ENCODE measurements at places on chromosomes 7 and 10.

DNA sequence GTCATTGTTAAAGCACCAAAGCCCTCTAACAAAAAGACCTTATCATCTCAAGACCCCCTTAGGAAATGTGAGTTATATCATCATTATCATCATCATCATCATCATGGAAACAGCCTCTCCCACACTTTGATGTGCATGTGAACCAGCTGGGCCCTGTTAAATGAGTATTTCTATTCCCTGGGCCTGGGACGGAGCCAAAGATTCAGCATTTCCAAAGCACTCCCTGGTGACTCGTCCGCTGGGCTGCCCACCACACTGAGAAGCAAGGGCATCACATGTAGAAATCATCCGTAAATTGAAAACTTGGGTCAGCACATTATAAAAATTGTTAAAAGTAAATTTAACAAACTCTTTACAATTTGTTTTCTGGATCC, 88.6 kb downstream of the PTPRN2 start:
- DNase-seq = no peak

DNA sequence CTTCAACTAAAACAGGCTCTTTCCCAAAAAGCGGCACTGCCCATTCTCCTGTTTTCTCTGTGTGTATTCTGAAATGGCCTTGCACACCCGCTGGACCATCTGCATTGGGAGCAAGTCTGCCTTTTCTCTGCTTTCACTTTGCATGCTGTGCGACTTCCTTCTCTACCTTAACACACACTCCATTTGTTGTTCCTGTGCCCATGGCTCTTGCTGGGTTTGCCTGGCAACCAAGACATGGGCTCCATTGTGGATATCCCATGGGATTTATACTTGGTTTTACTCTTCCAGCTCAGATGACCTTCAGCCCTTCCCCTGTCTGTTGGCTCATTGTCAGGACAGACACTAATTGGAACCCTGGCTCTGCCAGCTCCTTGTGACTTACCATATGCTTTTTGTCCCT, 465.3 kb downstream of the REEP3 start:
- no peak for DNase-seq

DNA sequence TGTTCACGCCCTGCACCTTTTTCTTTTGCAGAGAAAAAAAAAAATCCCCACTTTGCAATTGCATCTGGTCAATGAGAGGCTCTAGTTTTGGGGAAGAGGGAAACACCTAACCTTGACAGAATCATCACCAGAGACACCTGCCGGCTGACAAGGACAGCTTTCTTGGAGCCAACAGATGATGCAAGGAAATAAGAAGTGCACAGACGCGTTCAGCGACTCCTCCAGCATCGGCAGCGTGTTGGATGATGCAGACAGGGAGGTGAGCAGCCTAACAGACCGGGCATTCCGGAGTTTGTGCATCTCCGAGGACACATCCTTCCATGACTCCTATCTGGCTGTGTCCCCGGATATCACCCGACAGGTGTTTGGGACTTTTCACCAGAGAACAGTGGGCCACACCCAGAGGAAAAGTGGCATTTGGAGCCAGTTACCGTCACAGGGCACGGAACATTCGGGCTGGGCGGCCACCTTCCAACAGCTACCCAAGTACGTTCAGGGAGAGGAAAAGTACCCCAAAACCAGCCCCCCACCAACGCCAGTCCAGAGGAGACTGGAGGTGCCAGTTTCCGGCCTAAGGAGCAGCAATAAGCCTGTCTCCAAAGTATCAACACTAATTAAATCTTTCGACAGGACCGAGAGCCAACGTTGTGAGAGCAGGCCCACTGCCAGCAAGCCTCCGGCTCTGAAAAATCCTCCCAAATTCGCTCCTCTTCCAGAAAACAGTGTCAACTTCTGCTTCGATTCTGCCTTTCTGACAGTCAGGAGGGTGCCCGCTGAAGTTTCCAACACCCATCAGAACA, 23.6 kb downstream of the C10orf71 start:
- no peak for DNase-seq

GRCh38 chr7:33816106-33816505, 89.2 kb upstream of the BMPER start:
- no peak for DNase-seq

DNA sequence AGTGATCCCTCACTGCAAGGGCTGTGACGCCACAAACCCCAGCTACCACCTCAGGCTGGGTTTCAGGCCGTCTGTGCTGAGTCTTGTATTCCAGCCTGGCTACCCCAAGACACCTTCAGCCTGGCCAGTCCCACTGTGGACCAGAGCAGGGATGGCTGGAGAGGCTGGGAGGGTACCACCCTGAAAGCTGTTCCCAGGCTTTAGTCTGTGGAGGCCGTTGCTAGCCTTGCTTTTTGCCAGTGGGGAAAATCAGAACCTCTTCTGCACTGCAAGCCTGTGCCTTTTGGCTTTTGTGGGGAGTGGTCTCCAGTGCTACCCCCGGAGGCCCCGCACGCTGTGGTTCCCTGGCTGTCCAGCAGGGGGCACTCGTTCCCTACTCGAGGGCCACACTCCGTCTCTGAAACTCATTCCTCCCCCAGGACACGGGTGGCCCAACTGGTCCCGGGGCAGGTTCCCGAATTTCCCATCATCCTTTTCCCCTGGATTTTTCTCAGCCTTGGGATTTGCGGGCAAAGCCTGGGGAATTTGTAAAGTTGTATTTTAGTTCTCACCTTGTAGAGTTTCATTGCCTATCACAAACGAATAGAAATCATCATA, 128.4 kb upstream of the BTBD16 start:
- DNase-seq = peak; percentile 49

DNA sequence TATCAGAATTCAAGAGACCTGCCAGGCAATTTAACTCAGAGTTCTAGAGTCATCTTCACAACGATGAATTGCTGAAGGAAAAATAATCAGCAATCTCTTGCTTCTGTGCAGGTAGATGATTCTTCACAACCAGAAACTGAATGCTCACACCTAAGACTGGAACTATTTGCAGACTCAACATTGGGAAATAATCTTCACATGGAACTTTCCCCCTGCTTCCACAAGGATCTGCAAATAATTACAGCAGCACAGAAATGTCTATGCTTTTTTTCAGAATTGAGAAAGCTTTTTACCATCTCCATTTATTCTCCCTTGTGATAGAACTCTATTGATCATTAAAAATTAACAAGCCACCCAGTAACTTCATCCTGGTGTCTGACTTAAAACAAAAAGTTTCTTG, 282.8 kb downstream of the AHR start:
- DNase-seq = no peak

- DNase-seq = no peak
Measured at GRCh38 chr7:122770686-122771335, 68.1 kb upstream of the RNF148 start.

DNA sequence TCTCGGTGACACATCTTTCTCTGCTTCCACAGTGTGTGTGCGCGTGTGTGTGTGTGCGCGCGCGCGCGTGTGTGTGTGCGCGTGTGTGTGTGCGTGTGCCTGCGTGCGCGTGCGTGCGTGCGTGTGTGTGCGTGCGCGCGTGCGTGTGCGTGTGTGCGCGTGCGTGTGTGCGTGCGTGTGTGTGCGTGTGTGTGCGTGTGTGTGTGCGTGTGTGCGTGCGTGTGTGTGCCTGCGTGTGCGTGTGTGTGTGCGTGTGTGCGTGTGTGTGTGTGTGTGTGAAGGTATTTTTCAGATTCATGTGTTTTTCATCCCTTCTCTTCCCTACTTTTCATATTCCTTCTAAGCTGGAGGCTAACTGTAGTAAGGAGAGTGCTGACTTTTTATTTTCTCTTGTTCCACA, 148.4 kb downstream of the CREB5 start:
- DNase-seq = no peak

DNA sequence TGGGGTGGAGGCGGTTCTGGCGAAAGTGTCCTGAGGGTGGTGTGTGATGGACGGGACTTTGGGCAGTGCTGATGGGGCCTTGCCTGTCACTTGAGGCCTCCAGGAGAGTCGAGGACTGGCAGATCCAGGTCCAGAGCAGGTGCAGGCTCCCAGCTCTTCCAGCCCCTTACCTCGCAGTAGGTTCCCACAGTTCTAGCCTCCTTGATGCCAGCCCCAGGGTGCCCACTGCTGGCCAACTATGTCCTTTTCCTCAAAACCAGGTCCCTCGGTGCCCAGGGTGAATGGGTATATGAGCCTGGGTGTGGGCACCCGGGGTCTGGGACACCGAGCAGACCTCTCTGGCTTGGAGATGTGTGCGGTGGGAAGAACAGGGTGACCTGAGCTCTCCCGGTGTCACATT, 8.3 kb downstream of the FAM20C start:
- DNase-seq = no peak

- DNase-seq = no peak
Measured at GRCh38 chr10:119030421-119031250, 1.1 kb downstream of the NANOS1 start.

- peak; percentile 57 for DNase-seq
Measured at GRCh38 chr10:71597821-71598498, 121.6 kb downstream of the C10orf105 start.

- DNase-seq = no peak
Measured at GRCh38 chr10:82813856-82814255, 938.9 kb downstream of the NRG3 start.

GRCh38 chr7:85232068-85232467, 45.2 kb upstream of the SEMA3D start:
- no peak for DNase-seq

DNA sequence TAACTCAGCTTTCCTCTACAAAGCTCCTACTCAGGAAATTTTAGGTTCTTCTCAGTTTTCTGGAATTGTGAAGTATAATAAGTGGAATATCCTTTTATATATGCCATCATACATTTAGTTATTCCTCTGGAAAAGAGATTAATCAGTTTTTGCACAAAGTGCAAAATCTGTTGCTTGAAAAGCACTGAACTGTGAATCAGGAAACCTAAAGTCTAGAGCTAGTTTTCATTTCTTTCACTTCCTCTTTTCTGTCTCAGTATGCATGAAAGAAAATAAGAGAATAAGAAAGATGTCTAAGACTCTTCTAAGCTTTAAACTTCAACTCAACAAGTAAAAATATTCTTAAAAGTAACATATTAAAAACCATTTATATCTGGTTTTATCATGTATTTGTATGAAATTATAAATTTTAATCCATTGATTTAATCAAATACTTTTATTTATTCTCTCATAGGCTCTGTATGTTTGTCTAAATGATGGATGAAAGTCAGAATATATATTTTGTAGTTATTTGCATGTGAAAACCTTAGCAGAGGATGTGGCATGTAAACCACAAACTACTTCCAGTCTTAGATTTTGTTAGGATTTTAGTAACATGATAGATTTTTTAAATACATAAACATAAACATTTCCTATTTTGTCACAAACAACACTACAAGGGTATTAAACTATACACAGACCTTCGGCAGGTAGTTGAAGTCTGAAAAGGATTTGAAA, 1073.0 kb downstream of the XPNPEP1 start:
- no peak for DNase-seq

DNA sequence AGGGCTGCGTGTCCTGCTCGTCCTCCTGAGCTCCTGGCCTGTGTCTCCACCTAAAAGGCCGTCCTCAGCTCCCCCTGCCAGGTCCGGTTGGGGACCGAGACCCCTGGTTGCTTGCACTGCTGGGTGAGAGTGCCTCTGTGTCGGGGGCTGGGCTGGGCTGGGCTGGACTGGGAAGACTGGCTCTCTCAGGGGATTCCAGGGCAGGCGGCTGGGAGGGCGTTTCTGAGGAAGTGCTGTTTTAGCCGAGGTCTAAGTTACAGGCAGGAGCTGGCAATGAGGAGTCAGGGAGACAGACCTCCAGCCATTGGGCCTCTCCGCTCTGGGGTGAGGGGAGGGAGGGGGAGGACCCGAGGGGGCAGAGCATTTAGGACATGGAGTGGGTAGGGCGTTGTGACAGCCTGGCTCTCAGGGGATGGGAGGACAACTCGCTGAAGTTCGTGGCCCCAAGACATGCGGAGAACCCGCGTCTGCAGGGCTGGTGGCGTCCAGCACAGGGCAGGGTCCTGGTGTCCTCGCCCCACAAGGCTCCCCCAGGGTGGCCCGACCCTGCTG, 20.9 kb downstream of the FOXK1 start:
- no peak for DNase-seq

DNA sequence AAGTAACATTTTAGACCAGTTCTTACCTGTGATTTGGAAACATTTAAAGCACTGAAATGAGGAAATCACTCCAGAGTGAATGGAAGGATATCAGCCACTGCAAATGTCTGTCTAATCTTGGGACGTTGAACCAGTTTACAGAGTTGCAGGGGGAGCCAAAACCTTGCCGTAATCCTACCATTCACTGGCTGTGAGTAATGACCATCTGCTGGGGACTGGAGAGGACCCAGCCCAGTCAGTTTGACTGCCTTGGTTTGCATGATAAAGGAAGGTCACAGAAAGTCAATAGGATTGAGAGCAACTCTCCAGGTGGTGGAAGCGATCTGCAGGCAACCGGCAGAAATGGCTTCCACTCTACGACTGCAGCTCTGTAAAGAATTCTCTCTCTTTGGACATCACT, 167.2 kb downstream of the AKR1D1 start:
- DNase-seq = no peak

DNA sequence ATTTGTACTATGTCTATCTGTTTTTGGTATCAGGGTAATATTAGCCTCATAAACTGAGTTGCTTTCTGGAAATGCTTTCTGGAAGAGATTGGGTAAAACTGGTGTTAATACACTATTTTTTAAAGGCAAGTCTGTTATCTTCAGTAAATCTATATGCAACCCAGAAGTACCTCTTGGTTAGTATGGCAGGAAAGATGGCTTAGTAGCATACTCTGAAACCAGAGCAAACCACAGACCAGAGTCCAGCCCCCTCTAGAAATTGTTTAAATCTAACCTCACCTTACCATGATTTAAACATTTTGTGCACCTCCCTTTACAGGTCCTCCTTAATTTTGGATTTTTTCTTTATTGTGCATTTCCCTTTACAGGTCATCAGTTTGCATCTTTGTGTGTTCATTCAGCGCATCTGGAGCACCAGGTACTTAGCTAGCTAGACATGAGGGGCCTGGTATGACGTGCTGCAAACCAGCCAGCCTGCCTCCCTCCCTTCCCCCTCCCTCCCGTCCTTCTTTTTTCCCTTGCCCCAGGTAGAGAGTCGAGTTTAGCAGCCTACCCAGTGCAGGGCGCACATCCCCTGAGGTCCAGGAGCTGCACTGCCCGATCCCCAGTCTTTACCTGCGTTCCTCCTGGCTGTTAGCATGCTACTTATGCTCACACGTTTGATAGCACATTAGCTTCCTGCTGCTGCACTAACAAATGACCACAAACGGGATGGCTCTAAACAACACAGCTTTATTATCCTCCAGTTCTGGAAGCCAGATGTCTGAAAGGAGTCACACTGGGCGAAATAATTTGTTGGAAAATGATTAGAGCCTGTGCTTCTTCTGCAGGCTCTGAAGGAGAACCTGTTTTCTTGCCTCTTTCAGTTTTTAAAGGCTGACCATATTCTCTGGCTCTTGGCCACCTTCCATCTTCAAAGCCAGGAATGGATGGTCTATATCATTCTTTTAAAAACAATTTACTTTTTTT, 299.9 kb upstream of the HABP2 start:
- DNase-seq = no peak

GRCh38 chr7:33961948-33962347, 56.6 kb downstream of the BMPER start:
- no peak for DNase-seq

DNA sequence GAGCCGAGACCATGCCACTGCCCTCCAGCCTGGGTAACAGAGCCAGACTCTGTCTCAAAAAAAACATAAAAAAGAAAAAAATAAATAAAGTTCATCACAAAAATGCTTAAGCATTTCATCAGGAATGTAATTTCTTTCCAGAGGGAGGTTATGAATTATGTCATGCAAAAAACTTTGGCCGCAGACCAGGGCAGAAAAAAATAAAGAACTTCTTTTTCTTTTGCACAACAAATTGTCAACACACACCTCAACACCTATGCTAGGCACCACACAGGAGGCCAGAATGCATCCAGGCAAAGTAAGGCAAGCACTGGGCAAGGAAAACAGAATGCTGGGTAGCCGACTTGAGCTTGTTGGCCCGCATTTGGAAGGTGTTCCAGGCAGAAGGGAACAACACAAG, 3.9 kb downstream of the C10orf62 start:
- DNase-seq = no peak
